ENCODE measurements at places on chromosomes 6 and 20.

DNA sequence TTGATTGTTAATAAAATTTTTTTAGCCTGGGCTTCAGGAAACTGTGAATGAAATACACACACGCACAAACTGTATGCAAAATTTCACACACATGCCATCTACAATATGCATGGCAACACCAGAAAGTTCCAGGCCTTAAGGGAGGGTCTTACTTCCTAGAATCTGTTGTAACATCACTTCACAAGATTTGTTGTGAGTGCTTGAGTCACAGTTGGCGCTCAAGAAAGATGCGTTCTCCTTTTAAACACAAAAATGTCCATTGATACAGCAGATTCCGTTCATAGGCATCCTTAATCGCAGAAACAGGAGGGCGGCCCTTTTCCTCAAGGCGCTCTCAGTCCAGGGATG is 485 bp upstream of the RTF2 start:
- DNase-seq: no peak

- no peak for DNase-seq
Measured at GRCh38 chr6:43575105-43575771, 600 bp downstream of the XPO5 start.

DNA sequence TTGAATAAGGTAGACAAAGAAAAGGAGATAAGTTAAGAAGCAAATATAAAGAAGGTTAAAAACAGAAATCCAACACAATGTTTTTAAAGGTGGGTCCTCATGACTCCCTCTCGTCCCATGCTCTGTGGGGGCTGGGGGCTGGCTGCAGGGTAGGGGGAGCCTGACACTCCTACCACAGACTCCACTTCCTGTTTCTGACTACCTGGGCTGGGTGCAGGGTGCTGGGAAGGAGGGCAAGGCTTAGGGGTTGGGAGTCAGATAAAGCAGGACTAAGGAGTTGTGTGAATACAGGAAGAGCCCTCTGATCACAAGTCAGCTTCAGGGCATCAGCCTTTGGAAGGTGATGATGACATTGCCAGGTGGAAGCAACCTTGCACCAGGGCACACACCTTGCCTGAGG is 277.0 kb upstream of the SGK1 start:
- DNase-seq: no peak

DNA sequence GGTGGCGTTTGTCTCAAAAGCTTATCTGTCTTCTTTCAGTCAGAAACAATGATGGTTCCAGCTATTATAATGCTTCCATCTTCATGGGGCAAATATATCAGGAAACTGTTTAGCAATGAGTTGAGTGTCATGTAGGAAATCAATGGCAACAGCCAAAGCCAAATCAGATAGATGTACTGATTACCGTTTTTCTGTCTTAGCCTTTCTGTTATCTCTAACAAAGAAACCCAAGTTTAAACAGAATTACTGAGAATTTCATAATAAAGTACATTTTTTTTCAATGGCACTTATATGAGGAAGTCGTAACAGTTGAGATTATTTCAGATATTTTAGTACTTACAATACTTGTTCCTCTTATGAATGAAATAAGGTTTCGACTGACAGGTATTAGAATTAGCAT is 1.2 kb downstream of the NOX3 start:
- DNase-seq: no peak

DNA sequence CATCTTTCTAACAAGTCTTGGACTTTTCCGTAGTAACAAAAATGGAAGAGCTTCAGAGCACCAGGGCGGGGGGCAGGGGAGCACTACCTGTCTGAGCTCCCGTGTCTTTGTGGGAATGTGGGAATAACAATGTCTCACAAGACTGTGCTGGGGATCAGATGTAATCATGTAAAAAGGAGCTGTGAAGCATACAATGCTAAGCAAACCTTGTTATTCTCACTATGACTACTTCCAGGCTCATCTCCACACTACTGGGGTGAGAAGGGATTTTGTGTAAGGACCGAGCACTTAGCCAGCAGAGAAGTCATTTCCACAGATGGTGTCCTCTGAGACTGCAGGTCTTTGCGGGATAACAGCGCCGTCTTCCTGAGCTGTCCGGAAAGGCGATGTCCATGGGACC is 27.1 kb downstream of the PRR18 start:
- no peak for DNase-seq

DNA sequence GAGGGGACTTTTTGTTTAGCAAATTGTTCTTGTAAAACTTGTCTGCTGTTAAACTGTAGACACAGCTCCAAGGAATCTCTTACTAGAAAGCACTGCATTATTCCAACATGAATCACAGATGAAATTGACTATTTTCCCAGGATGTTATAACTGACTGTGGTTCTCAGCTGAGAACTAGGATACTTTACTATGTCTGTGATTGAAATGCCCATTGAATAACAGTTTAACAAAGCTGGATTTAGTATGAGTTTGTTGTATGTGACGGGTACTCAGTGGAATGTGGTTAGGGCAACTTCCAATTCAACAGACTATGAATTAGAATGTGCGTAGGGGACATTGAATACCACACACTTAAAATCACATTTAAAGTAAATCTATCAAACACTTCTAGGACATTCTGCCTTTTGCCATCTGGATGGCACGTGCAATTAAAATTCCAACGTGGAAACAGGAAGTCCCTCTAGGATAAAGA is 193.4 kb upstream of the PREP start:
- no peak for DNase-seq
